WTC11 (cell line): ENCODE measurements at places on chromosomes 5 and 9.

GRCh38 chr9:1604942-1605560, 410.1 kb upstream of the SMARCA2 start:
- no peak for DNase-seq

- DNase-seq: no peak
Observed at GRCh38 chr9:88180081-88180765, 41.9 kb upstream of the SPATA31C2 start.

DNA sequence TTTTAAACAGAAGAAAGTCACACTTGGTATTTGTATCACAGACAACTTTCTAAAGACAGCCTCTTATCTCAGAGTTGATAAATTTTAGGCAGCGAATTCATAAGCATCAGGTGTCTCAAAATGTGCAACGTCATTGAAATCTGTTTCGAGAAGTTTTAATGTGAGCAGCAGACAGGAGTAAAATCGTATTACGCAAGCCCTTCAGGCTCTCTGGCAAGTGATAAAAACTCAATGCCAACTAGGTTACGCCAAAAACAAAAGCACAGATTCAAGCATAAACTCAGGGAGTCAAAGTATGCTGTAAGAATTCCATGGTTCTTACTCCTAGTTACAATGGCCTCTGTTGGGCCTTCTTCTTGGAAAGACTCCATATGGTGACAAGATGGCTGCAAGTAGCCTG, 244.7 kb downstream of the SEMA5A start:
- no peak for DNase-seq

- peak; percentile 34 for DNase-seq
Observed at GRCh38 chr9:95507464-95508241, 9.1 kb downstream of the PTCH1 start.

- DNase-seq: no peak
Observed at GRCh38 chr5:143558048-143558447, 154.6 kb upstream of the NR3C1 start.

DNA sequence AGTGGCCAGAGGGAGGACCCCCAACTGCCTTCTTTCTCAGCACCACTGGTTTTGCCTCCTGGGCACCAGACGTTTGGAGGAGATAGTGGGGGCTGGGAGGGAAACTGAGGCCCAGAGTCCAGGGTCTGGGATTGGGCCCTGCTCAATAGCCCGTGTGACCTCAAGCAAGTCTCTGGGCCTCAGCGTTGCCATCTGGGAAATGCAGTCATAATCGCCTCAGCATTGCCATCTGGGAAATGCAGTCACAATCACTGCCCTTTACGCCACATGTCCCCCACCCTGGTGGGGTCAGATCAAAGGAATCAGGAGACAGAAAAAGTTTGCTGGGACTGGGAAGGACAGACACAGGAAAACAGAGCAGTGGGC, 1.6 kb downstream of the SH2D3C start:
- DNase-seq: no peak

GRCh38 chr5:38556088-38556598, 303 bp downstream of the LIFR start:
- DNase-seq: no peak

DNA sequence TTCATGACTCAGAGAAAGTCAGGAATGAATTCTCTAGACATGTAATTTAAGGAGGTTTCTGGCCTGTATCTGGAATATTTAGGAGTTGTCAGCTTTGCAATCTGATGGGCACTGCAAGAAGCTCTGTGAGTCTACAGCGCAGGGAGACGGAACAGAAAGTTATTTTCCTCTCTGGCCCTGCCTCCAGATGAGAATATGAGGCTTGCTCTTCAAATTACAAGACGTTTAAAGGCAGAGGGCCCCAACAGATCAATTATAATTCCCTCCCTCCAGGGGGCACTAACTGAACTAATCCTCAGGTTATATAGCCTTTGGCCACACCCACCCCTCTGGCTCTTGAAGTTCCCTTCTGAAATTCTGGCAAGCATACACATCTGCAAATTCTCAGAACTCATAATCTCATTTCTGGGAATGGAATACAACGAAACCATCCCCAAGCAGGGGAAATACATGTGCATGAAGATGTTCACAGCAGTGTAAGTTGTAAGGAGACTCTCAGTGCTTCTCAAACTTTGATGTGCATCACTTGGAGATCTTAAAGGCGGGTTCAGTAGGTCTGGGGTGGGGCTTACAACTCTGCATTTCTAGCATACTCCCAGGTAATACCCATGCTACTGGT, 307.6 kb downstream of the CWC27 start:
- peak; percentile 29 for DNase-seq

- DNase-seq: no peak
Observed at GRCh38 chr5:78959767-78960166, 25.3 kb downstream of the ARSB start.

GRCh38 chr9:128495296-128495695, 9.2 kb upstream of the GLE1 start:
- no peak for DNase-seq

DNA sequence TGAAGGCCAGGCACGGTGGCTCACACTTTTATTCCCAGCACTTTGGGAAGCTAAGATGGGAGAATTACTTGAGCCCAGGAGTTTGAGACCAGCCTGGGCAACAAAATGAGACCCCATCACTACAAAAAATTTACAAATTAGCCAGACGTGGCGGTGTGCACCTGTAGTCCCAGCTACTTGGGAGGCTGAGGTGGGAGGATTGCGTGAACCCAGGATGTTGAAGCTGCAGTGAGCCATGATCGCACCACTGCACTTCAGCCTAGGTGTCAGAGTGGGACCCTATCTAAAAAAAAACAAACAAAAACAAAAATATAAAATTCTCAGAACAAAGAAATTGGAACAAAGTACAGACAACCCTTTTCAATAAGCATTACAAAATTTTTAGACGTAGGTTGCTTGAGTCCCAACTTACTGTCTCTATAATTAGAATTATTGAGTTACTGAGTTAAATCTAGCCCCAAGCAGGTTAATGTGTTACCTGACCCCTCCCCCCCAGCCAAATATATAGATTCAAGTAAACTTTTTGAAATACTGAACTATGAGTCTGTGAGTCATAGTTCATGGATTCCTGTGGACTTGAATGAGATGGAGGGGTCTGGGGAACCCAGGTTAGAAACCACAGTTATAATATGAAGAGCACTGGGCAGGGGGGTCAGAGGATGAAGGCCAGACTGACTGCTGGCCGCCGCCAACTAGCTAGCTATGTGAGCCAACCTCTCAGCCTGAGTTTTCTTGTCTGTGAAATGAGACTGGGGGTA, 173.1 kb downstream of the AOPEP start:
- DNase-seq: no peak

- DNase-seq: no peak
Observed at GRCh38 chr5:137815202-137815990, 52.3 kb upstream of the MYOT start.

DNA sequence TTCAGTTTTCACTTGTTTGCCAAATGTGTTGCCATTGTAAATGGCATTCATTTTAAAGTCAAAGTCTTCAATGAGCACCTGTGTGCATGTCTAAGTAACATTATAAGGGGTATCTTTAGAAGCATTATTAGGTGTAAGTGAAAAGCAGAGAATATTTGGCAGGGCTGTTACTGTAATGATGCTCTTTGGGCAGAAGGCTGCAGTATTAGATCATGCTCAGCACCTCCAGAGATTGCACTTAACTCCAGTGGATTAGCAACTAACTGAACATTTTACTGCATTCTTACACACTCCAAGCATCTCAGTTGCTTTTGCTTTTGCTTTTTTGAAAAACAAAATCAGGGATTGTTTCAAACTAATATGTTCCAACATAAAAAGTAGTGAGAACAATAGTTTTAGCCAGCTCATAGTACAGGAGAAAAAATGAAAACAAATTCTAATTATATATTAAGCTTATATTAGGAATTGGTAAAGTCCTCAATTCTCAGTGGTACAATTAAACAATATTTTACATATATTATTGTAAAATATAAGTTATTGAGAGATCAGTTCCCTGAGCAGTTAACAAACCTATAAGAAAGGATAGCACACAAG, 1740.9 kb upstream of the CDH9 start:
- DNase-seq: no peak

- DNase-seq: no peak
Observed at GRCh38 chr5:27908341-27908740, 870.0 kb upstream of the CDH9 start.

DNA sequence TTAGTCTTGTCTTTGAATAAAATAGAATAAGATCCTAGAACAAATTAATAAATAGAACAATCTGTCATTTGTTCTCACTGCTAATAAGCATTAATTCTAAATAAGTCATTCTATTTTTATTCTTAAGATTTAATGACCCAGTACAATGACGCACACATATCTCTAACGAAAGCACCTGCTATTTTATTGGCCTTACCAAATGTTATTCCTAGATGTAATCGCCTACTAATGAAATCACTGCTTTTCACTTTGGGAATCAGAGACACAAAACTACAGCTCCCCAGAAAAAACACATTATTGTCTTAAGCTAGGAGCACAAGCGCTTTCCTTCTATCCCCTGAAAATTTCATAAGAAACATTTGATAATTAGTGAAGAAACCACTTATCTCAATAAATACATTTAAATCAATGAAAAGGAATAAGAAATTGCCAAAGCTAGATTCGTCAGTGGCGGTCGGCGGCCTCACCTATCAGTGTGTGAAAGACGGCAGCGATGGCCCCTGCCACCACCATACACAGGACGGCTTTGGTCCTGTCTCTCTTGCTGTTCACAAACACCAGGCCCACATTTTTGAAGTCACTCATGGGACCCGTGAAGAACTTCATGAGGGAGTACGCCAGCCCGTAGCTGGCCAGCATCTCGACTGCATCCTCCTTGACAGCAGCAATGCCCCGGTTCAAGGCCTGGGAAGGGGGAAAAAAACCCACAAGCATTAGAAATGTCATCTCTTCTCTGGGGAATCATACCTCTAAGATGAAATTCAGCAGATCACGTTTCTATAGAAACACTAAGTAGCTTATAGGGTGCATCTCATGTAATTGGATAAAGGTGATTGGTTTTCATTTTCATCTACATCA, 102.8 kb downstream of the ANKH start:
- DNase-seq: no peak

DNA sequence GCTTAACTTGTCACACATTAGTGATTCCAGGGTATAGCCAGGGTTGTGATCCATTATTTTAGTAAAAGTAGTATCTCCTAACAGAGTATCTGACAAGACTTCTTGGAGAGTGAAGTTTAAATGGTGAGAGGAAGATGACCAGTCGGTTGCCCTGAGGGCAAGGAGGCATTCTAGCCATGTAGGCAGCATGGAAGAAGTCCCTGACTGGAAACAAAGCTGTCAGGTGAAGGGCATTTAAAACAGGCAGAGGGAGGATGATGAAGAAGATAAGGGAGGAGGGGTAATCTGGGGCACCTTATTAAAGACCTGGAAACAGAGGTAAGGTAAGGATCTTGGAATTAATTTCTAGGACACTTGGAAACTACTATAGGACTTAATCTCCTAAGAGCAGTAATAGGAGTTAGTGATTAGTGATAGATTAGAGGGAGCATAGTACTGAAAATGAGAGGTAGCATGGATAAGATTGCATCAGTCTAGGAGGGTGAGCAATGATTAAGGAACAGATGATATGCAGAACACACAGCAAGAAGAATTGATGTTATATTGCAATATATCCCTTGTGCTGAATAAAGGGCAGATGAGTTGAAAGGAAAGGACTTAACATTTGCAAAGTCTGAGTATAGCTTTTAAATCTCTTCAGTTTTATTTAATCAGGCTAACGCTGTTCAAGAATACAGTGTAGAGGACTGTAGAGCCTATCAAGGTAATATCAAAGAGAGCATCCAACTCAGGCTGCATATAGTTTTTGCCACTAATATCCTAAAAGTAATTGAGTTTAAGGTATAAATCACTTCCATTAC, 9.6 kb downstream of the KIF2A start:
- no peak for DNase-seq

GRCh38 chr5:73967347-73967746, 341.4 kb downstream of the ARHGEF28 start:
- no peak for DNase-seq

- no peak for DNase-seq
Observed at GRCh38 chr9:129109952-129110739, 447 bp downstream of the CRAT start.

- DNase-seq: no peak
Observed at GRCh38 chr5:164000241-164000640, 494.8 kb downstream of the MAT2B start.

GRCh38 chr5:79107020-79107796, 4.4 kb upstream of the BHMT start:
- DNase-seq: no peak

DNA sequence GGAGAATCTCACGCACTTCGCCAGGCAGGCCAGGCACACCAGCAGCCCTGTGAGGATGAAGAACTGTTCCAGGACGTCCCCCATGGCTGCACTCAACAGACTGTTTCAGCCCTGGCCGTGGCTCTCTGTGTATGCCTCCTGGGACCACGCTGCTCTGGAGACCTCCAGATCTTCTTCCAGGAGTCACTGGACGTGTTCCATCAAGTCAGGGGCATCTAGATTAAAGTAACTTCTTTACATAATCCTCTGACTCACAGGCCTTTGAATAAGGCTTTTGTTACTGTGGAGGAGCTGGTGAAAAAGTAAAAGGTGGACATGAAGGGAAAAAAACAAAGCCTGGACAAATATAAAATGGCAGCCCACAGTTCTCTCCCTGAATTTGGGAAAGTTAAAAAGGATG, at the start of gene HSD17B3:
Gene HSD17B3, minus strand, starts transcription at position 156 of the 400 bp plus-strand sequence. Its CDS starts 72 bp downstream, at position 84.
- DNase-seq: no peak

- no peak for DNase-seq
Observed at GRCh38 chr9:89807682-89808075, 202.9 kb downstream of the GADD45G start.

DNA sequence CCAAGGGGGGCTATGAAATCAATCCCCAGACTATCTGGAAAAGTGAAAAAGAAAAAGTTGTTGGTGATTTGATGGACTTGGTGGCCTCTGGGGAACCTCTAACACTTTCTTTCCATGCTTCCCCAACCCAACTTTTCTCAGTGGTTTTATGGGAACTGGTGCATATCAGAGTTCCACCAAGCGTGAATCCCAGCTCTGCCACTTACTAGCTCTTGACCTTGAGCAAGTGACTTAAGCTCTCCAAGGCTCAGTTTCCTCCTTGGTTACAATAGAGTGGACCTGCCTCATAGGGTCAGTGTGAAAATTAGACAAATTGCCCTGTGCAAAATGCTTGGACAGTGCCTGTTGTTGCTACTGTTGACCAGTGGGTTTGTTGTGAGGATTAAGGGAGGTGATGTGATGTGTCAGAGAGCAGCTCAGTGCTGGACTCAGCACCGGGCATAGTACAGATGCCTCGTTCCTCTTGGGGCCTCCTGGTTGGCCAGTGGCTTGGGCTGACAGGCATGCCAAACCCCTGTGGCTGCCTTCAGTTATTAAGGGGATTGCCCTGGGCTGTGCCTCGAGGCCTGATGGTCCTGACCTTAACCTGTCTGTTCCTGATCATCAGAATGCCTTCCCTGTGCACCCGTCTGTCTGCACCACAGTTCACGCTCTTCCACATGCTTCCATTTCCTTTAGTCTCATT, 49.3 kb downstream of the COL15A1 start:
- DNase-seq: no peak

GRCh38 chr5:124102486-124102885, 590.5 kb downstream of the CSNK1G3 start:
- no peak for DNase-seq
